ENCODE measurements at places on chromosomes 2 and 18.

GRCh38 chr18:61892683-61893308 lies at the start of gene RNF152:
Gene RNF152, minus strand, starts transcription at chr18:61893007. Its CDS starts 76,544 bp downstream, at chr18:61816463.
- peak; percentile 73 for DNase-seq

DNA sequence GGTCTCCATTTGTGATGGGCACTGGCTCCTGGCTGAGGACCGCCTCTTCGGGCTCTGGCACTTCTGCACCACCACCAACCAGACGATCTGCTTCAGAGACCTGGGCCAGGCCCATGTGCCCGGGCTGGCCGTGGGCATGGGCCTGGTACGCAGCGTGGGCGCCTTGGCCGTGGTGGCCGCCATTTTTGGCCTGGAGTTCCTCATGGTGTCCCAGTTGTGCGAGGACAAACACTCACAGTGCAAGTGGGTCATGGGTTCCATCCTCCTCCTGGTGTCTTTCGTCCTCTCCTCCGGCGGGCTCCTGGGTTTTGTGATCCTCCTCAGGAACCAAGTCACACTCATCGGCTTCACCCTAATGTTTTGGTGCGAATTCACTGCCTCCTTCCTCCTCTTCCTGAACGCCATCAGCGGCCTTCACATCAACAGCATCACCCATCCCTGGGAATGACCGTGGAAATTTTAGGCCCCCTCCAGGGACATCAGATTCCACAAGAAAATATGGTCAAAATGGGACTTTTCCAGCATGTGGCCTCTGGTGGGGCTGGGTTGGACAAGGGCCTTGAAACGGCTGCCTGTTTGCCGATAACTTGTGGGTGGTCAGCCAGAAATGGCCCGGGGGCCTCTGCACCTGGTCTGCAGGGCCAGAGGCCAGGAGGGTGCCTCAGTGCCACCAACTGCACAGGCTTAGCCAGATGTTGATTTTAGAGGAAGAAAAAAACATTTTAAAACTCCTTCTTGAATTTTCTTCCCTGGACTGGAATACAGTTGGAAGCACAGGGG lies 5.5 kb downstream of the TMEM37 start:
- DNase-seq = no peak

- no peak for DNase-seq
Observed at GRCh38 chr18:63186520-63187222, 132.9 kb downstream of the BCL2 start.

GRCh38 chr2:207531032-207531952 lies 1.5 kb downstream of the CREB1 start:
- no peak for DNase-seq

GRCh38 chr18:54117853-54118773 lies 106.4 kb downstream of the MBD2 start:
- no peak for DNase-seq

- no peak for DNase-seq
Observed at GRCh38 chr2:236601316-236602202, 31.9 kb downstream of the ACKR3 start.

Measured in right cardiac atrium (tissue), 5 donors.